ENCODE measurements at places on chromosomes 1 and 21.

GRCh38 chr1:220045356-220046051, 801 bp downstream of the EPRS1 start:
- no peak for DNase-seq

GRCh38 chr1:192126030-192126619, 32.1 kb upstream of the RGS18 start:
- DNase-seq, result no peak

DNA sequence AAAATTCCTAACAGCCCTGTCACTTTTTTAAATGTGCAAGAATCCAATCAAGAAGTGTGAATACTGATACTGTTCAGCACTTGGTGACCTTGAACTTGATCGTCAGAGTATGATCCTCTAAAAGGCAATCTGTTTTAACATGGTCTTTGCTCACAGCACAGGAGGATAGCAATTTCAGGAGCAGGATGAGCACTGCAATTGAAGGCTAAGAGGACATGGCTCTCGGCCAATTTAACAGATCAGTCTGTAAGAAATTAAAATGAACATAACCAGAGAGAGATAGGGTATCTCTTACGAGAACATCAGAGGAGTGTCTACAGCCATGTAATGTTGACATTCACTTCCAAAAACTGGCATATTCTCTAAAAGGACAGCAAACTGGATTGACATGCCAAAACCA, 243.1 kb downstream of the LTN1 start:
- DNase-seq, result no peak

GRCh38 chr1:68057050-68057449, 6.6 kb upstream of the DIRAS3 start:
- no peak for DNase-seq
